ENCODE measurements at places on chromosomes 3 and 15.
A peak's percentile ranks its signal among the peaks of the same experiment; 100 is the strongest.

GRCh38 chr3:66004244-66004643 is 34.5 kb downstream of the MAGI1 start:
- no peak for DNase-seq

GRCh38 chr3:42503251-42503924 is 945 bp downstream of the VIPR1 start:
- DNase-seq, result no peak

DNA sequence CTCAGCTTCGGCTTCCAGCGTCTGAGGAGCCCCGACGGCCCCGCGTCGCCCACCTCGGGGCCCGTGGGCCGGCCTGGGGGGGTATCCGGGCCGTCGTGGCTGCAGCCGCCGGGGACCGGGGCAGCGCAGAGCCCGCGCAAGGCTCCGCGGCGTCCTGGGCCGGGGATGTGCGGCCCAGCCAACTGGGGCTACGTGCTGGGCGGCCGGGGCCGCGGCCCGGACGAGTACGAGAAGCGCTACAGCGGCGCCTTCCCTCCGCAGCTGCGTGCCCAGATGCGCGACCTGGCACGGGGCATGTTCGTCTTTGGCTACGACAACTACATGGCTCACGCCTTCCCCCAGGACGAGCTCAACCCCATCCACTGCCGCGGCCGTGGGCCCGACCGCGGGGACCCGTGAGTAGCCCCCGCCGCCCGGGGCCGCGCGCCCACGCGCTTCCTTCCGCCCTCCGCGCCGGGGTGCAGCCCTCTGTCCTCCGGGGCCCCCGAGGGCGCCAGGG is 462 bp downstream of the EDEM1 start:
- peak; percentile 38 for DNase-seq

- no peak for DNase-seq
Measured at GRCh38 chr15:100340721-100341238, 995 bp downstream of the ADAMTS17 start.

- no peak for DNase-seq
Measured at GRCh38 chr3:45560281-45560971, 34.1 kb upstream of the LIMD1 start.

DNA sequence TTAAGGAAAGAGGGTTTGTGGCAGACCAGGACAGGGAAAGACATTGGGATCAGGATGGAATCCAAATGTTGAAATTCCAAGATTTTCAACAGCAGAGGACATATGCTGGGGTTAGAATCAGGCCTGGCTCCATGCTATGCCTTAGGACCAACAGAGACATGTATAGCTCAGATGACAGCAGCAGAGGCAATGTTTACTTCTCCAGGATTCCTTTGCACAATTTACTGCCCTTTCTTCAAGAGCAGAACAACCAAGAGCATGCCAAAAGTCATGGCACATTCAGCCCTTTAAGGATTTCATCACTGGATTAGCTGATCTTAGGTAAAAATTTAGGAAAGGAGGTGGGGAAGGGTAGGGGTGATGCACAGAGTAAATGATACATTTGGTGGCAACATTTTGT is 69.6 kb upstream of the GSK3B start:
- no peak for DNase-seq

DNA sequence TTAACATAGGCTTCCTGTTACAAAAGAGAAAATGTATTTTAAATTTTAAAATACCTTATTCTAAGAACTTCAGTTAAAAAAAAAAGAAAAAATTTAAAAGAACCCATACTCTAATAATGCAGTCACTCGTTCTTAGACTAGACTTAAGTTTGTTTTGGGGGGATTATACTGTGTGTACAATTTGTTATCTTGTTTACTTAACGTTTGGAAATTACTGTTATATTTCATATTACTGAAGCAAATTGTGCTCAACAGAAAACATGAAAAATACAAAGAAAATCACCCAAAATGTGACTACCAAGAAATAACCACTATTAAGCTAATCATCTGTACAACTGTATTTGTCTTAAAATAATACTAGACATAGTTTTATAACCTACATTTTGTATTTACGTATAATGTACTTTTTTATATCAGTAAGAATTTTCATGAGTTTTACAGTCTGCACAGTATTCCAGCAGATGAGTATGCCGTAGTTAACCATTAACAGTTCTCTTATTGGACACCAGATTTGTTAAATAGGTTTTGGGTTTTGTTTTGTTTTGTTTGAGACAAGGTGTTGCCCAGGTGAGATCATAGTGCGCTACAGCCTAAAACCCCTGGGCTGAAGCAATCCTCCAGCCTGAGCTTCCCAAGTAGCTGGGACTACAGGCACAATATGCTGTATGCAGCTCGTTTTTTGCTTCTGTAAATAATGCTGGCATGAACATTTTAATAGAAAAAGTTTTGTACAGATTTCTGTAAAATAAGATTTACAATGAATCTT is 88.8 kb upstream of the CHD2 start:
- DNase-seq, result no peak

GRCh38 chr3:117439812-117440211 is 730.2 kb downstream of the TUSC7 start:
- DNase-seq, result no peak

GRCh38 chr3:30934208-30934550 is 39.7 kb upstream of the GADL1 start:
- DNase-seq, result no peak
